Left cardiac atrium (tissue), 4 donors: ENCODE measurements at places on chromosomes 11 and 22. TPM values are rescaled to one million over a fixed set of nuclear protein-coding genes. Genes with fewer than 3 reads are reported as not detected.

Gene PRODH
- 5.6 TPM for total RNA-seq

Gene PPFIA1
- 32.0 TPM for total RNA-seq

Gene LDLRAD3
- total RNA-seq, result 10.8 TPM

Gene ARVCF
- total RNA-seq, result 12.5 TPM

Gene ZDHHC13
- 12.0 TPM for total RNA-seq

Gene WNT11
- total RNA-seq, result 3.4 TPM

Gene DDI1
- not detected for total RNA-seq

Gene FGF19
- not detected for total RNA-seq

Gene OR8D4
- not detected for total RNA-seq

Gene SLC22A8
- total RNA-seq, result not detected

Gene PDXP
- total RNA-seq, result 17.5 TPM

Gene GPR83
- total RNA-seq, result 0.32 TPM

Gene CDC42EP2
- total RNA-seq, result 21.7 TPM

Gene FKBP2
- 63.9 TPM for total RNA-seq

Gene DNAJC24
- 14.4 TPM for total RNA-seq

Gene RBMXL2
- total RNA-seq, result not detected

Gene PRRG4
- total RNA-seq, result 0.92 TPM

Gene CNTF
- total RNA-seq, result 1.5 TPM

Gene KCNJ11
- 11.3 TPM for total RNA-seq

Gene RAB30
- 24.2 TPM for total RNA-seq

Gene APOL5
- total RNA-seq, result not detected

Gene SMTNL1
- total RNA-seq, result not detected

Gene CECR2
- total RNA-seq, result 4.4 TPM

Gene CD3D
- 2.0 TPM for total RNA-seq

Gene UPK3A
- total RNA-seq, result 0.29 TPM

Gene CCDC116
- total RNA-seq, result 0.18 TPM

Gene LRRC32
- 88.2 TPM for total RNA-seq

Gene OR51B4
- total RNA-seq, result not detected

Gene DSCAML1
- 0.76 TPM for total RNA-seq

Gene AGBL2
- not detected for total RNA-seq

Gene THOC5
- total RNA-seq, result 39.9 TPM

Gene SYT8
- not detected for total RNA-seq

Gene APOL6
- 23.0 TPM for total RNA-seq

Gene INS
- total RNA-seq, result not detected

Gene ANKK1
- not detected for total RNA-seq

Gene ZBTB16
- total RNA-seq, result 79.5 TPM

Gene ZDHHC8
- 48.3 TPM for total RNA-seq

Gene CEND1
- 0.58 TPM for total RNA-seq

Gene ZP1
- not detected for total RNA-seq

Gene FXYD6
- 37.6 TPM for total RNA-seq

Gene GLYAT
- 1.2 TPM for total RNA-seq

Gene PANX3
- not detected for total RNA-seq

Gene PUS3
- total RNA-seq, result 6.9 TPM

Gene CD3E
- 1.6 TPM for total RNA-seq

Gene NELL1
- total RNA-seq, result not detected
